DND-41 (cell line): ENCODE measurements at places on chromosomes 7 and 10.

- no peak for DNase-seq
- no peak overlapping the region for H3K4me3 ChIP-seq
- H3K27me3 ChIP-seq, result peaks cover 16% of the 10 kb centered on the region
- H3K36me3 ChIP-seq, result no peaks in the 10 kb centered on the region
- no peak overlapping the region for H3K27ac ChIP-seq
These were observed 26.7 kb downstream of the FRMD4A start for GRCh38 chr10:14304046-14304445.

DNA sequence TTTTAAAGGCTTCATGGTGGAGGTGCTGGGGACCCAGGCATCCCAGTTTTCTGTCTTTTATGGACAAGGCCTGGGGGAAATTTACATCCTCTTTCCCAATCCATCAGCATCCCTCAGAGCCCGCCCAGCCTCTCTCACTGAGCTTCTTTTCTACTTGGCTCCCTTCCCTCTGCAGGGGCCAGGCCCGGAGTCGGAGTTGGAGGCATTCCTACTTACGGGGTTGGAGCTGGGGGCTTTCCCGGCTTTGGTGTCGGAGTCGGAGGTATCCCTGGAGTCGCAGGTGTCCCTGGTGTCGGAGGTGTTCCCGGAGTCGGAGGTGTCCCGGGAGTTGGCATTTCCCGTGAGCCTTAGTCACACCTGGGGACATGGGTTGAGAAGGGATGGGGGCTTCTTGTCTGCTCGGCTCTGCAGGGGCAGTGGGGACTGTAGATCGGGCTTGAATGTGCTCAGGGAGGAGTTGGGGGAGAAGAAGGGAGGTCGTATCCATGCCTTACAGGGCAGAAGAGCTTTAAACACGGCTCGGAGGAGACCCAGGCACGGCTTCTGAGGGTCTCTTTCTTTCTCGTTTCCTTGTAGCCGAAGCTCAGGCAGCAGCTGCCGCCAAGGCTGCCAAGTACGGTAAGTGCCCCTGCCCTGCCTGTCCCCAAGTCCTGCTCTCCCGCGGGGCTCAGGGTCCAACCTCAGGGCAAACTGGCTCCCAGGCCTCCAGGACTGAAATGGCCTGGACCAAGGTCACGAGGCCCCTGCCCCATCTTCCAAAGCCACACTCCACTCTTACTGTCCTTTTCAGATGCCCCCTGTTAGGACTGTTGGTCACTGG lies 27.3 kb upstream of the LIMK1 start:
- H3K4me3 ChIP-seq, result no peak overlapping the region
- no peak overlapping the region for H3K27ac ChIP-seq
- peaks cover 22% of the 10 kb centered on the region for H3K27me3 ChIP-seq

DNA sequence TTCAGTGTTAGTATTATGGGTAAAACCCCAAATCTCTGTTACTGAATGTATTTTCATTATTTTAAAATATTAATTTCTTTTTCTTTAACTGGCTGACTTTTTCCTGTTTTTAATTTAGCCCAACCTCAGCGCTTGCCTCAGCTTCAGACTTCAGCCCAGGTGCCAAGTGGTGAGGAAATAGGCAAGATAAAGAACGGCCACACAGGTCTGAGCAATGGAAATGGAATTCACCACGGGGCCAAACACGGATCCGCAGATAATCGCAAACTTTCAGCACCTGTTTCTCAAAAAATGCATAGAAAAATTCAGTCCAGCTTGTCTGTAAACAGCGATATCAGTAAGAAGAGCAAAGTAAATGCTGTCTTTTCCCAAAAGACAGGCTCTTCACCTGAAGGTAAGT lies 57.5 kb downstream of the MDFIC start:
- no peak overlapping the region for H3K4me3 ChIP-seq
- H3K27me3 ChIP-seq, result no peaks in the 10 kb centered on the region
- peaks cover 36% of the 10 kb centered on the region for H3K36me3 ChIP-seq
- H3K27ac ChIP-seq, result no peak overlapping the region
- peaks cover 3% of the 10 kb centered on the region; the same call in 1 of the 2 replicates for H3K4me1 ChIP-seq

- no peak overlapping the region for H3K27ac ChIP-seq
- H3K27me3 ChIP-seq, result no peaks in the 10 kb centered on the region
- H3K36me3 ChIP-seq, result no peaks in the 10 kb centered on the region
- no peaks in the 10 kb centered on the region for H3K4me1 ChIP-seq
These were observed 26.1 kb upstream of the ADD3 start for GRCh38 chr10:109981650-109982049.

- no peaks in the 10 kb centered on the region for H3K36me3 ChIP-seq
- H3K4me3 ChIP-seq, result no peak overlapping the region
- no peaks in the 10 kb centered on the region for H3K4me1 ChIP-seq
- no peak for DNase-seq
These were observed 558.9 kb downstream of the REEP3 start for GRCh38 chr10:64080071-64080470.

GRCh38 chr10:101565936-101566332 lies 22.1 kb downstream of the POLL start:
- no peak overlapping the region for H3K4me3 ChIP-seq
- H3K27me3 ChIP-seq, result no peaks in the 10 kb centered on the region
- H3K4me1 ChIP-seq, result peaks cover 16% of the 10 kb centered on the region
- DNase-seq, result no peak
- H3K27ac ChIP-seq, result no peak overlapping the region

DNA sequence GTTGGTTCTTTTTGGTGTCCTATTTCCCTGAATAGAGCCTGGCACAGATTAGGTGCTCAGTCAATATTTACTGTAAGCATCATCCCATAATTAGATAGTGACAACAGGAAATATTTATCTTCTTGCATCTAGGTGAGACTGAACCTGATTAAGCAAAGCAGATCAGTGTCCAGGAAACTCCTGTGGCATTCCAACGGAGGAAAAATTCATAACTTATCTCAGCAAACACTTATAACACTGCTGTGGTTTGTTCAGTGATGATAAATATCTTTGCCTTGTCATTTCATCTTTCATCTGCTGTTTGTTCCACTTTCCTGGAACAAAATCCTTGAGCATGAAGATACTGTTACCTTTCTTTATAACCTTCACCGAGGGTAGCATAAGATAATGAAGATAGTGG lies 1160.3 kb upstream of the AUTS2 start:
- no peak for DNase-seq
- H3K4me1 ChIP-seq, result no peaks in the 10 kb centered on the region
- no peaks in the 10 kb centered on the region for H3K27me3 ChIP-seq
- no peak overlapping the region for H3K27ac ChIP-seq
- no peaks in the 10 kb centered on the region for H3K36me3 ChIP-seq

- H3K27ac ChIP-seq, result no peak overlapping the region
- DNase-seq, result no peak
- peaks cover 5% of the 10 kb centered on the region for H3K27me3 ChIP-seq
- no peak overlapping the region for H3K4me3 ChIP-seq
- H3K4me1 ChIP-seq, result no peaks in the 10 kb centered on the region
These were observed 23.1 kb downstream of the THNSL1 start for GRCh38 chr10:25039531-25039930.

GRCh38 chr10:29736366-29737073 lies 101.7 kb upstream of the SVIL start:
- H3K27me3 ChIP-seq, result no peaks in the 10 kb centered on the region
- H3K4me3 ChIP-seq, result peak overlapping the region; percentile 89; the same call in 1 of the 2 replicates
- no peak for DNase-seq
- H3K27ac ChIP-seq, result peak overlapping the region; percentile 86

GRCh38 chr7:105811189-105811847 lies 65.1 kb downstream of the ATXN7L1 start:
- no peak for DNase-seq
- H3K36me3 ChIP-seq, result no peaks in the 10 kb centered on the region
- H3K27ac ChIP-seq, result no peak overlapping the region
- no peaks in the 10 kb centered on the region for H3K27me3 ChIP-seq
- no peak overlapping the region for H3K4me3 ChIP-seq
- H3K4me1 ChIP-seq, result no peaks in the 10 kb centered on the region

GRCh38 chr7:13551503-13551902 lies 438.0 kb downstream of the ETV1 start:
- no peaks in the 10 kb centered on the region for H3K4me1 ChIP-seq
- no peak for DNase-seq
- H3K4me3 ChIP-seq, result no peak overlapping the region
- H3K36me3 ChIP-seq, result no peaks in the 10 kb centered on the region

DNA sequence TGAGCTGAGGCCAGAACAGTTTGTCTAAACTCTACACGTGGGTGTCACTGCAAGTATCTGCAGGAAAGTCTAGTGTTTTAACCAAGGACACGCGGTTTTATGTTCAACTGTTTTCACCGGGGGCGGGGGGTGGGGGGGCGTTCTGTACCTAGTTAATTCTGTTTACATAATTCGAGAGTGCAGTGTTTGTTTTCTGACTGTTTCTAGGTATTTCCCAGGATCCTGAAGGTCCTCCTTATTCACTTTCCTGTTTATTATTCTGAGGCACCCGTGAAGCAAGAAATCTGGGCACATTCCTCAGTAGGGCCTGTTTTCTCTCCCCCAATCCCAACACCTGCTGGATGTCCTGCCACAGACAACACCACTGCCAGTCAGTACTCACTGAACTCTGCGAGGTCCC lies 7.6 kb downstream of the LOXL4 start:
- H3K36me3 ChIP-seq, result peaks cover 3% of the 10 kb centered on the region; the same call in 1 of the 2 replicates
- no peak overlapping the region for H3K4me3 ChIP-seq
- no peaks in the 10 kb centered on the region for H3K27me3 ChIP-seq
- H3K27ac ChIP-seq, result no peak overlapping the region
- H3K4me1 ChIP-seq, result no peaks in the 10 kb centered on the region

GRCh38 chr10:75743291-75743778 lies 311.9 kb downstream of the LRMDA start:
- no peak for DNase-seq
- H3K27me3 ChIP-seq, result peaks cover 2% of the 10 kb centered on the region
- H3K27ac ChIP-seq, result no peak overlapping the region
- no peaks in the 10 kb centered on the region for H3K4me1 ChIP-seq

DNA sequence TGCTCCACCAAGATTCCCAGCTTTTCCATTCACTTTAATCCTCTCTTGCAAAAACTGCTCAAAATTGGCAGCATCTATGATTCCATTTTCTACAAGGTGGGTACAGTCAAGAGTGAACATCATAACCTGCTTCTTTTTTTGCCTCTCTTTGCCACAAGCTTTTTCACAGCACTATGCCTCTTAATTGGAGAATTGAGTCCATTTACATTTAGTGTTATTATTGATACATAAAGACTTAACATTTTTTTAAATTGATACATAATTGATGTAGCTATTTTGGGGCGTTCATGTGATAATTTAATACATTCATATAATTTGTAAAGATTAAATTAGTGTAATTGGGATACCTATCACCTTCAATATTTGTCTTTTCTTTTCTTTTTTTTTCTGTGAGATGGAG lies 18.8 kb downstream of the AS3MT start:
- H3K4me1 ChIP-seq, result no peaks in the 10 kb centered on the region
- no peak overlapping the region for H3K4me3 ChIP-seq
- no peaks in the 10 kb centered on the region for H3K27me3 ChIP-seq
- H3K36me3 ChIP-seq, result no peaks in the 10 kb centered on the region

DNA sequence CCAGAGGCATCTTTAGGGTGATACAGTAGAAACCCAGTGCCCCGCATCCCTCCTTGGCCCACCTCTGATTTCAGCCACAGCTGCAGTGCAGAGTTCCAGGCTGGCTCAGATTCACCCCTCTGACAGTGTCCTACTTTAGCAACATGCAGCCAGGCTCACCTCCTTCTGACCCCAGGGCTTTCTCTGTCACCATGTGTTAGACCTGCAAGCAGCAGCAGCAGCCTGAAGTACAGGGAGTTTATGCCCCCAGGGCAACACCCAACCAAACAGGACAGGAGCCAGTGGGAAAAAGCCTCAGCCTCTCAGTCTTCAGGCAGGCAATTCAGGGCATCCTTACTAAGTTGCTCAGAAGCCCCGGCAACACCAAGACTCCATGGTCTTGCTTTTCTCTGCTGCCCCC lies 109.0 kb upstream of the PLXNA4 start:
- H3K27me3 ChIP-seq, result no peaks in the 10 kb centered on the region
- no peak for DNase-seq
- H3K36me3 ChIP-seq, result no peaks in the 10 kb centered on the region

- peak overlapping the region; percentile 99 for H3K27ac ChIP-seq
- H3K36me3 ChIP-seq, result peaks cover 74% of the 10 kb centered on the region
- no peaks in the 10 kb centered on the region for H3K27me3 ChIP-seq
These were observed 81.3 kb downstream of the CDK6 start for GRCh38 chr7:92754919-92755581.

DNA sequence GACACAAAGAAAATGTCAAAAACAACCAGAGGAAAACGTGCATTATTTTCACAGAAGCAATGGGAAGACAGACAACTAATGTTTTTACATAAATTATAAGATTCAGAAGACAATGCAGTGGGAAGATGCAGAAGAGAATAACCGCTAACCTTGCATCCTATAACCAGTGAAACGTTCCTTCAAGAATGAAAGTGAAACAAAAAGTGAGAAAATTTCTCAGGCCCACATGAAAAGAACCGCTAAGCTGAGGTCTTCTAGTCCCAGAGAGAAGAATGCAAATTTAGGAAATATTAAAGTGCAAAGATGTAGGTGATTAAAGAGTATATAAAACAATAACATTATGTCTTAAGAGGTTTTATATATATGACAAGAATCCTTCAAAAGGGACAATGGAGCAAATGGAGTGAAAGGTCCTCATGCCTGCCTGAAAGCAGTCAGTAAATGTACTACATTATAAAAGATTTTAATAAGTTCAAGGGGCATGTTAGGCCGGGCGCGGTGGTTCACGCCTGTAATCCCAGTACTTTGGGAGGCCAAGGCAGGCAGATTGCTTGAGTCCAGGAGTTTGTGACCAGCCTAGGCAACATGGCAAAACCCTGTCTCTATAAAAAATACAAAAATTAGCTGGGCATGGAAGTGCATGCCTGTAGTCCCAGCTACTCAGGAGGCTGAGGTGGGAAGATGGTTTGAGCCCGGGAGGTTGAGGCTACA lies 43.1 kb upstream of the DDC start:
- H3K4me1 ChIP-seq, result peaks cover 52% of the 10 kb centered on the region
- peak overlapping the region; percentile 72 for H3K27ac ChIP-seq
- DNase-seq, result peak; percentile 42
- H3K27me3 ChIP-seq, result no peaks in the 10 kb centered on the region
- H3K4me3 ChIP-seq, result no peak overlapping the region

DNA sequence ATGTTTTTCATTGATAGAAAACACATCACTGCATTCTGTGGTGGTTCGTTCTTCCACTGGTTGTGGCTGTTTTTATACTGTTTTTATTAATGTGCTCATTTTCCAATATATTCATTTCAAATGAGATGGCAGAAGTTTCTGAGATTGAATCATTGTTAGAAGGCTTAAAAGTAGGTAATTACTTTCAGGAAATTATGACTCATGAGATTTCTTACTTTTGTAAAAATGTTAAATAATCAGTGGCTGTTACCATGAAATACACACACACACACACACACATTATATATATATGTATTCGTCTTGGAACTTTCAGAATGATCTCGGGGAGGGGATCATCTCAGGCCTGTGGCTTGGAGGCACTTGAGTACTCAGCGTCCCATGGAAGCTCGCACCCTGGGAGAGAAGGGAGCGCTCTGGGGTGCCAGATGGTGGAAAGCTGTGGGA lies 66.1 kb downstream of the ZMYND11 start:
- H3K4me3 ChIP-seq, result no peak overlapping the region
- H3K4me1 ChIP-seq, result no peaks in the 10 kb centered on the region
- DNase-seq, result no peak
- H3K27ac ChIP-seq, result no peak overlapping the region
- H3K27me3 ChIP-seq, result no peaks in the 10 kb centered on the region
- H3K36me3 ChIP-seq, result peaks cover 5% of the 10 kb centered on the region; the same call in 1 of the 2 replicates

GRCh38 chr10:130857631-130858295 lies 453.8 kb downstream of the TCERG1L start:
- no peaks in the 10 kb centered on the region for H3K36me3 ChIP-seq
- H3K4me3 ChIP-seq, result no peak overlapping the region
- H3K4me1 ChIP-seq, result no peaks in the 10 kb centered on the region
- no peak for DNase-seq
